ENCODE measurements at places on chromosomes 1 and 21. TPM values are rescaled to one million over a fixed set of nuclear protein-coding genes. Genes with fewer than 3 reads are reported as not detected.

DNA sequence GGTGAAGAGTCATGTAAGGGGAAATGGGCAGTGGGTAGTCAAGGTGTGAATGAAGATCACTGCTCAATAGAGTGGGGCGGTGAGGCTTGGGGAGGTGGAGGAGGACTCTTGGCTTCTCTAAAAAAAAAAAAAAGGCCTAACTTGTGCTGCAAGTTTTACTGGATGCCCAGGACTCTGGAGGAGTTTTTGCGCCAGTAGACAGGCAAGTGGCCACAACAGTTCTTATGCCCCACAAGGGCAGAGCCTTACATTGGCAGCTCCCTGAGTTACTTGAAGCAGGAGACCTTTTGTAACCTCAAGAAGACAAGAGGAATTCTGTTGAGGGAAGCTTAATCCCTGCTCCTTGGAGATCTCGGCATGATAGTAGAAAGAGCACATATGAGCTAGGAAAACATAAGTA lies 54.9 kb upstream of the PPP2R5A start:
- no peak for DNase-seq

- DNase-seq = no peak
Measured at GRCh38 chr1:160619742-160620277, 27.0 kb downstream of the SLAMF1 start.

Gene RRP15
- 10.6 TPM for total RNA-seq

DNA sequence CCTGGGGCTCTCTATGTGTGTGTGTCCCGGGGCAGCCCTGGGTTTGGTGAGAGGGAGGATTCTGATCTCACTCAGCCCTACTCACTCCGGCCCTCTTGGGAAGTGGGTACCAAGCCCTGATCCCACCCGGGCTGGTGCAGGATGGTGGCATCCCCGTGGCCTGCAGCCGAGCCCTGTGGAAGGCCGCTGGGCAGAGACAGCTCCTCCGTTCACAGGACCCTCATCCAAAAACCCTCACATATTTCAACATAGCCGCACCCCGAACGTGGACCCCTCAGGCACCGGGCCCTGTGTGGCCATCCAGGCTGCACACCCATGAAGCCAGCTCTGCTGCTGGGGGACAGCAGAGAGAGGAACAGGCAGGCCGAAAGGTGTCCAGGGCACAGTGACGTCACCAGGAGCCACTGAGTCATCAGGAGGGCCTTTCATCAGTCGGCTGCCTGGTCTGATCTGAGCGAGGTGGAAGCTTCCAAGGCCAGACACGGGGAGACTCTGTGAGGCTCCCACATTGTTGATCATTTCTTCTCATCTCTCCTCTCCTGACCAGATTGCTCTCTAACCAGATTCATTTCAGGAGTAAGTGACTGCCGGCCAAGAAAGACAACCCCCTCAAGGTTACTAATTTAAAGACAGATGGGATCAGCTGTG lies 16.2 kb upstream of the GPR157 start:
- peak; percentile 25 for DNase-seq

DNA sequence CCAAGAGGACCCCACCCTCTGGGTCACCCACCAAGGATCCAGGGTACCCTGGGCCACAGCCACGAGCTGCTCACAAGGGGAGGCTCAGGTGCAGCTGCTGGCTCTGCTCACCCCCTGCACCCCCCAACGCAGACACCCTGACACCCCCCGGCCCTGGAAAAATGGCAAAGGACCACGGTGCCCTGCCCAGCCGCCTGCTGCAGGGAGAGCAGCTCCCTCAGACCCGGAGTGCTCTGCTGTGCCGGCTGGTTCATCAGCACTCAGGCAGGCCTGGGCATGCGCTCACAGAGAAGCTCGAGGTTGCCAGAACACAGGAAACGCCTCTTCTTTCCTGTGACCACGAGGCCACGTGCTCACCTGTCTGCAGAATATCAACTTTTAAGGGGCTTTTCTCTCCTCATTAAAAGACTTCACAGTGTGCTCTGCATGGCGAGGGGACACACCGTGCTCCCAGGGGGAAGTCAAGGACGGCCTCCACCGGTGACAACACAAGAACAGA lies 4.3 kb upstream of the C1QTNF12 start:
- peak; percentile 82 for DNase-seq

GRCh38 chr1:207089627-207090355 lies 1.1 kb downstream of the C4BPB start:
- DNase-seq = no peak

- no peak for DNase-seq
Measured at GRCh38 chr1:204296431-204296988, 63.2 kb downstream of the PLEKHA6 start.

Gene LRRC53
- total RNA-seq = not detected

- DNase-seq = no peak
Measured at GRCh38 chr1:117181630-117182041, 29.1 kb downstream of the VTCN1 start.

Gene FCGR1A
- 0.58 TPM for total RNA-seq

- DNase-seq = no peak
Measured at GRCh38 chr1:235632506-235633401, 16.8 kb downstream of the GNG4 start.

DNA sequence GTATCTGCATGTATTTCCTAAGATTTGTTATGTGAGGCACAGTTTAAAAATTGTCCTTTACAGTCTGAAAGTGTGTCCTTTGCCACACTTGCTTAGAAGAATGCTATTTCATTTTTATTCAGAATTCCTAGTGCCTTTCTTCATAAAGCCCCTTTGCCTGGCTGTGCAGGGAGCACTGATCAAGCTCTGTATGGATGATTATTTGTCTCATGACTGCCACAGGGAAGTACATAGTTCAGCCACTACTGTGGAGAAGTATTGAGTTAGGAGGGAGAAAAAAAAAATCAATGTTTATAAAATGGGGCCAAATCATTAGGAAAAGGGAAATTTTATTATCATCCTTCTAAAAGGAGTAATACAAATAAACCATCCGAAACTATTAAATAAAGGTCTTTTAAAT lies 51.4 kb downstream of the LHX4 start:
- no peak for DNase-seq

- DNase-seq = no peak
Measured at GRCh38 chr1:212503714-212504113, 71.0 kb downstream of the NENF start.

DNA sequence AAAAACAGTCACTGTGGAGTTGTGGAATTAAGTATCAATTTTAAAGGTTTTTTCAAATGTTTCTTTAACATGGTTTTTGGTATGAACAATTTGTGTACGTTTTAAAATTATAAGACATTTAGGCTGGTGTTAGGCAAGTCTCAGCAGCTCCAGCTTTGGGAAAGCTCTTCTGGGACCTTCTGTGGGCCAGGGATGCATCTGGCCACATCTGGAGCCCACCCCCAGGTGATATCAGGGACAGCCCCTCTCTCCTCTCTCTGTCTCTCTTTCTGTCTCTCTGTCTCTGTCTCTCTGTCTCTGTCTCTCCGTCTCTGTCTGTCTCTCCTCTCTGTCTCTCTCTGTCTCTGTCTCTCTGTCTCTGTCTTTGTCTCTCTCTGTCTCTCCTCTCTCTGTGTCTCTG lies 1.3 kb upstream of the COL6A1 start:
- DNase-seq = no peak

DNA sequence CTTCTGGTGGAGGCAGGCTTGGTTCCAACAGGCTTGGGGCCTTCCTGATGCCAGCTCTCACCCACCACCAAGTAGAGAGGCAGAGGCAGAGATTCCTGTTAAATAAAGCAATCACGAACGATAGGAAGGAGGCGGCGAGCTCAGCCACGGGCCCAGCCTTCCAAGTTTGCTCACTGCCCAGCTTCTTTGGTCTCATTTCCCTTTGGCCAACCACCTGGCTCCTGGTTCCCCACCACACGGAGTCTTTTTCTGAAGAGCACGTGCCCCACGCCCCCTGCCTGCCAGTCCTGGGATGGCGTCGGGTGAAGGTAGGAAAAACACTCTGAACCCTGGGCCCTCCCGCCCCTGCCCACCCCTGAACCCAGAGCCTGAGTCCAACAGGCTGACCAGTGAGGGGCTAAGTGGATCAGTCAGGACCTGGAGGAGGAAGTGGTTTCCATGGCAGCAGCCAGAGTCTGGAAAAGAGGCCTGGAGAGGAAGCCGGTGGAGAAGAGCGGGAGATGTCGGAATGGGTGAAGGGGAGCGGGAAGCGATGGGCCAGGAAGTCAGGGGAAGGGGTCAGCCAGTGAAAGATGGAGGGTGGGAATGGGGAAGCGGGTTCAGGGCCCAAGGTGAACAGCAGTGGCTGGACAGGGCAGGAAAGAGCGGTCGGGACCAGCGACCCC lies 158.2 kb upstream of the KLHDC7A start:
- no peak for DNase-seq

DNA sequence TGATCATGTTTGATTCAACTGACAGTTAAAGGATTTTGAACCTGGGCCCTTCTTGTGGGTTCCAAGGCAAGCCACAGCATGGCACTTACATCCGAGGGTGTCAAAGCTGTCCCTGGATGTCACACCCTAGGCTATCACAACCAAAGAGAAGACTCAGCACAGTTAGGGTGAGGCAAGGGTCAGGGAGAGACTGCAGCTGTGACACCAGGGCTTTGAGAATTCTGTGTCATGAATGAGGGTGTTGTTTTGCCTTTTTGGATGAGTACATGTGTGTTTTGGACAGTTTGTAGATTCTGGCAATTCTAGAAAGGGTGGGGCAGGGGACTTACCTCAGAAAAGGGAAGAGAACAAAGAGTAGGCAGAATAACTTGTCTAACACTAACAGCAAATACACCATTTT lies 37.8 kb upstream of the ZNF326 start:
- DNase-seq = peak; percentile 49

Gene IER5
- total RNA-seq = 43.9 TPM

DNA sequence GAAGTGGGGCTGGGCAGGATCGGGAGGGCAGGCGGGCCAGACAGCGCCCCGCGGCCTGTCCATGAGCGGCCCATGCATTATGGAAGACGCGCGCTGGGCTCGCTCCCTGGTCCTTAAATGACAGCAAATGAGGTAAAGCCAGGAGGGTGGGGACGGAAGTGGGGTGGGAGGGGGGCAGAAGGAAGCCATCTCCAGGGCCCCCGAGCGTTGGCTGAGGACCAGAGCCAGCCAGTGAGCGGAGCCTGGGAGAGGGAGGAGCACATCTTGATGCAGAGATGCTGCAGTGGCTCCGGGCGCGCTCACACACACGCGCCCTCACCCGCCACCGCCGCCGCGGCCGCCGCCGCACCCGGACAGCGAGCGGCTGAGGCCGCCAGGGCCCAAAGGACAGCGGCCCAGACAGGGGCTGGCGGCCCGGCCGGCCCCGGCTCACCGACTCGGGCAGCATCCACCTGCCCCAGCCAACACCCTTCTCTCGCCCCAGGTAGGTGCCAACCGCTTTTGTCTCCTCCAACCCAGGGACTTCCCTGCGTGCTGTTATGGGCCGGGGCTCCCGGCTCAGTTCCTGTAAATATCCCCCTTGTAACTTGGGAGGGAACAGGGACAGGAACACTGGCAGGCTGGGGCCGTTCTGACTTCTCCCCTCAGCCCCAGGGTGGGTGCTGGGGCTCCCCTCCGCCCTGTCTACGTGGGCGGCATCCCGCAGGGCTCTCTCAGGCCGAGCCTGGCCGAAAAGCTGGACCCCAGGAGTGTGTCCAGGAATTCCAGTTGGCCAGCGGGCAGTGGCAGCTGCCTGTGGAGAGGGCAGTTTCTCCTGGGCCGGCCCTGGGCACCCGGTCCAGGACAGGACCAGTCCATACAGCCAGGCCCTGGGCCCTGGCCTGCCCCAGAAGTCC lies at the start of gene CNTN2:
TSS of gene CNTN2 (plus strand) at position 302 of the 896 bp plus-strand sequence. CDS start 9,974 bp downstream, outside the sequence.
- no peak for DNase-seq

DNA sequence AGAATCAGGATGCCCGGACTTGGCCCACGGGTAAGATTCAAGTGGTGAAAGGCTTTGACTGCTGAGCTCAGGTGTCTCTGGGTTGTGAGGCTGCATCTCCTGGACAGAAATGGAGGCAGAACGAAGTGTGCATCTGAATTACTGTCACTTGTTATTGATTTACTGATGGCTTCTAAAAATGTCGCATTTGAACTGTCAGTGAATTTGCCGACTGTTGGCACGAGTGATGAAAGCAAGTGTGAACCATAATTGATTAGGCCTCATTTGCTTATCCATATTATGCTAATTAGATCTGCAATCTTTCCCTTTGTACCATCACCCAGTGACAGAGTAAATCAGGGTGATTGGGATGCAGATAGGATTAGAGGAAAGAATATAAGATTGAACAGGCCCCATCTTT lies 252.4 kb downstream of the NUF2 start:
- DNase-seq = no peak

GRCh38 chr1:155334962-155335361 lies 14.3 kb downstream of the RUSC1 start:
- DNase-seq = no peak

GRCh38 chr1:227562037-227562436 lies 1.3 kb upstream of the ZNF678 start:
- DNase-seq = no peak
